CD4-positive, alpha-beta T cell treated with Interleukin-15 for 1 hour (primary cell): ENCODE measurements at places on chromosomes 5 and 9.

- DNase-seq = no peak
Observed at GRCh38 chr5:115480271-115480670, 64.3 kb downstream of the FEM1C start.

DNA sequence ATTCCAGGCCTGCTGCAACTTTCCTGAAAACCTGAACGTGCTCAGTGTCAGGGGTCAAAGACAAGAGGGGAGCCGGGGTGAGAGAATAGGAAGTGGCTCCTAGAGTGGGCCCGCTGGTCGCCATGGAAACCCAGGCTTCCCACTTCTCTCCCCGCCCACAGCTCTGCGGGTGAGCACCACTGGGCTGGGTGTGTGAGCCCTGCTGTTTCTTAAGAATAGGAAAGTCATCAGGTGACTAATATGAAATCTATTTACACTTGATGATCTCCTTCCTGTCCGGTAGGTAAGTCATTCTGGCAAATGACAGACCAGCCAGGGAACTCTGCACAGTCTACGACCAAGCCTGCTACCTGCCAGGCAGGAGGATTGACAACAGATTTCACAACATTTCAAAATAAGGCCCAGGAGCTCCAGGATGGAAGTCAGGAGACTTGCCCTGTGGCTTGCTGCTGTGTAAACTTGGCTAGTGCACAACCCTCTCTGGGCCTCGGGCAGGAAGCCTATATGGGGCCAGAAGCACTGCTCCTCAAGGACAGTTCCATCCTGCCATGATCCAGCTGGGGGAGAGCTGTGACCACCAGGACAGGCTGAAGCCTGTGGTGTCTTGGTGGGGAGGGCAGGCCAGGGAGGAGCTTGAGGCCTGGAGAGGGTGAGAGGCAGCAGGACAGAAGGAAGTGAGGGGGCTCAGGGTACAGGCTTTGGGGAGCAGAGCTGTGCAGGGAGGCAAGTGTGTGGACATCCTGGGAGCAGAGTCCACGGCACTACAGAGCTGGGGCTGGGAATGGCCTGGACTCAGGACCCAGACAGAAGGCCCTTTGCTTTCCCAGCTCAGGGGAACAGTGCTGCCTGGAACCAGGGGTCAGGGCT, 60.6 kb downstream of the SHB start:
- DNase-seq = peak; percentile 78

- DNase-seq = peak; percentile 26
Observed at GRCh38 chr9:21833090-21833801, 30.8 kb downstream of the MTAP start.

GRCh38 chr9:15305470-15305869, 1.5 kb downstream of the TTC39B start:
- DNase-seq = no peak

- no peak for DNase-seq
Observed at GRCh38 chr5:71830681-71831539, 111.8 kb downstream of the CARTPT start.

GRCh38 chr5:104088876-104089778, 526.5 kb upstream of the NUDT12 start:
- DNase-seq = no peak

GRCh38 chr5:159262472-159262858, 625 bp upstream of the UBLCP1 start:
- no peak for DNase-seq

GRCh38 chr9:18891946-18892670, 140.9 kb downstream of the SAXO1 start:
- no peak for DNase-seq

DNA sequence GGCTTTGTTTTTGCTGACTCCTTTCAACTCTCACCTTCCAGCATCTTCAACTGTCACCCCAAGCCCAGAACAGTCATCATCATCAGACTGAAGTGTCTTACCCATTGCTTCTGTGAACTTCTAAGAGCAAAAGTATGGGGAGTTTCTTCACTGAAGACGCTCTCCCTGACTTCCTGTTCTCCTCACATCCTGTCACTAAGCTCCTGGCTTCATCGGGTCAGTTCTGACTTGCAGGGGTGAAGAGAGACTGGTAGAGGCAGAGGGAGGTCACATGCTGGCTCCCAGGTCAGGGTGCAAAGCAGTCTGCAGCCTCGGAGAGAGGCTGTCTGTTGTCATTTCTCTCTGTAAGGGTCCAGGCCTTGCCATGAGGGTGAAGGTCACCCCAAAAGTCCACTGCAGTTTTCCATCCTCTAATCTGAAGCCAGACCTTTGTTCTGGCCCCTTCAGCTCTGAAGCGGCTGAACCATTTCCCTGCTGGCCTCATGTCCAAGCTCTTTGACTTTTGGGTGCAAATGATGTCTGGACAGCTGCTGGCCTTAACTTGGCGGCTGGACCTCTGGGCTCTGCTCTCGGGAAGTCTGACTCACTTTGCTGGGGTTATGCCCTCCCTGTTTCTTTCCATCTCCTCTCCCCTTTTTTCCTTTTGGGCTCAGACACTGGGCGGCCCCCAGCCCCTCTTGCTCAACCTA, 305.0 kb downstream of the RAB3C start:
- DNase-seq = no peak

DNA sequence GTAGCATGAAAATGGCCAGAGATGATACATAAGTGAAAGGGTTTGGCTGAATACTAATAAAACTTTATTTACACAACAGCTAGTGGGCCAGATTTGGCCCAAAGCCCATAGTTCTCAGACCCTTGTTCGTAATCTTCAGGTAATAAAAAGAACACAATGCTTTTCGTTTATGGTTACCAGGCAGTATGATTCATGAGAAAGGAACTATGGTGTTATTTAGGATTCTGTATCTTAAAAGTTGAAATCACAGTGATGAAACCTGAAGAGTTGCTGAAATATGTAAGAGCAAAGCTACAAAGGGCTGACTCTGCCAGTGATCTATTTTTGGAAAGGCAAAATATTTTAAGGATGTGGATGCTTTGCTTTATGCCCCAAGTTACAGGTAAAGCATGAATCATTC, 192.7 kb downstream of the SMC2 start:
- DNase-seq = no peak
